ENCODE measurements at places on chromosomes 13 and 19.

DNA sequence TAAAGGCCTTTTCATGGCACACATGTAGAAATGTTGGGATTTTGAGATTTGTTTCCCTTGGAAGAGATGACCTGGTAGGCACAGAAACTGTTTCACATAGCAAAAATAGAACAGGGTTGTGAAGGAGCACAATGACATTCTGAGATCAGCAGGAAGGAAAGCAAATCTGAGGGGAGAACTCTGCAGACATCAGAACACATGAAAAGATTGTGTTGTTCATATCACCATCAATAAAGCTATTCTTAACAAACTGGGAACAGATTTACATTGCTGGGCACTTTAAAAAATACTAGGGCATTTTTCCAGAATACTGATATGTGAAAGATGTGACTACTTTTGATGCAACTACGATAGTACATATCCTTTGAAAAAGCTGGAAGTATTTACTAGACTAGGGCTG lies 481.7 kb downstream of the MYO16 start:
- DNase-seq = no peak

DNA sequence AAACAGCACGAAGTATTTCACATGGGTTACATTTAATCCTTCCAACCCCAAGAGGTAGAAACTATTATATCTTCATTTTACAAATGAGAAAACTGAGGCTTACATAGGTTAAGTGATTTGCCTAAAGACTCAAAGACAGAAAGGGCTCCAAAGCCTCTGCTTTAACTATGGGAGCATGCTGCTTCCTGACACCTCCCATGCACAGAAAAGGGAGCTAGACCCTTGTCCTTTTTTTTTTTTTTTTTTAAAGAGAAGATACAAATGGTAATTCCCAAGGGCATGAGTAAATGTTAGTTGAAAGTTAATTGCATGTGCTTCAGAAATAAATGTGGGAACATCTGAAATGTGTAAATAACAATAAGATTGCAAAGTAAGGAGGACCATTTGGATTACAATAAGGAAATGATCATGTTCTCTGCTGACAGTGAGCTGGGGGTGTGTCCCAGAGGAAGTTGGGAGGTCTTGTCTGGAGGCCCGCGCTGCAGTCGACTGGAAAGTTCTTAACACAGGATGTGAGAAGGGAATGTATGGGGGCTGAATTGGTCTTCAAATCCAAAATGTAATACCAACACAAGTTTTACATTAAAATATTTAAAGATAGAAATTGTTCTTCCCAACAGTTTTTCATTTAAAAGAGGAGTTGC lies 500.3 kb downstream of the KLF12 start:
- no peak for DNase-seq

DNA sequence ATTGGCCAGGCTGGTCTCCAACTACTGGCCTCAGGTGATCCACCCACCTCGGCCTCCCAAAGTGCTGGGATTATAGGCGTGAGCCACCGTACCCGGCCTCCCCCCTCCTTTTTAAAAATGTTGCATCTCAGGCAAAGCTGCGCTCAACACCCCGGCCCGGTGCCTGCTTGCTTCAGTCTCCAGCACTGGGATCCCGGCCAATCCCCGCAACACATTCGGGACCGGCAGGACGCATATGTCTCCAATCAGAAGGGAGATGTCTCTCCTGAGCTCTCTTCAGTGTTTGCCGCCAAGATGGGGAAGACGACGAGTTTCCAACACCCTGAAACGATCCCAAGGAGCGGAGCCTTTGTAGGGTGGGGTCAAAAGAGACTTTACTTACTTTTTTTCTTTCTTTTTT lies 16.1 kb downstream of the GNG7 start:
- no peak for DNase-seq

GRCh38 chr19:16293118-16294091 lies 31.2 kb upstream of the KLF2 start:
- no peak for DNase-seq

GRCh38 chr13:70844391-70845108 lies 736.3 kb upstream of the KLHL1 start:
- DNase-seq = no peak

- DNase-seq = no peak
Observed at GRCh38 chr19:13538601-13539253, 32.4 kb upstream of the CACNA1A start.

GRCh38 chr13:75437582-75438318 lies 44.2 kb downstream of the TBC1D4 start:
- no peak for DNase-seq

- no peak for DNase-seq
Observed at GRCh38 chr13:99758460-99759162, 213.0 kb downstream of the ZIC5 start.

- no peak for DNase-seq
Observed at GRCh38 chr13:33169273-33169980, 116.1 kb downstream of the STARD13 start.

- DNase-seq = no peak
Observed at GRCh38 chr19:31100981-31101380, 248.3 kb downstream of the TSHZ3 start.

DNA sequence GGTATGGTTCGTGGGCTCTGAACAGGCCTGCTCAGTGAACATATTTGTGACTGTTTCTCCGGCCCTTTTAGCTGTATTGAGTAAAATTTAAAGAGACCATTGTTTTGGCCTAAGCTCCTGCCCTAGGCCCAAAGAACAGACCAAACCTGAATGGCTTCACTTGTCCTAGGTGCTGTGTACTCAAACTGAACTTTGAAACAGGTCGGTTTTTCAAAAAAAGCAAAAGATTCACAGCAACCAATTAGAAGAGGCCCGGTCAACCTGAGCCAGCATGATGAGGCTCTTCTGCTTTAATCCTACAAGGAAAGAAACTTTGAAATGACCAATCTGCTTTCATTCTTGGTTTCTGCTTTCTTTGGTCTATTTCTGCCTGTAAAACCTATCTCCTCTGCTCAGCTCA lies 50.6 kb downstream of the USPL1 start:
- DNase-seq = no peak

DNA sequence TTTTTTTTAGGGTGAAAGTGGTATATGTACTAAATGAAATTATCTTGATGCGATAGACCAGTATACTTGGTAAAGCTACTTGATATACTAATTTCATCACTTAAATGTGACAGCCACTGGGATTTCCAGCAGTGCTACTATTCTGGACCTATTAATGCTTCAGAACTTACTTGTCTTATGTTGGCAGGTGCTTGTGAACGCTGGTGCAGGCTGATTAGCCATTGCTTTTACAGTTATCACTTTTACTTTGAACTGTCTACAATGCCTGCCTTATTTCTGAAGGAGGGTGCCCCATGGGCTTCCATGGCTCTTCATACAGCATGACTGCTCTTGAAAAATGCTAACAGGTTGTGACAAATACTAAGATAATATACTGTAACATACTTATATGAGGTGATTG lies 294.7 kb downstream of the GPC6 start:
- DNase-seq = no peak

- DNase-seq = no peak
Observed at GRCh38 chr13:50459046-50459445, 384.4 kb downstream of the DLEU7 start.

- DNase-seq = no peak
Observed at GRCh38 chr13:19861762-19862161, 1.7 kb downstream of the ZMYM5 start.

GRCh38 chr13:113616281-113616906 lies 31.8 kb downstream of the TFDP1 start:
- DNase-seq = no peak

DNA sequence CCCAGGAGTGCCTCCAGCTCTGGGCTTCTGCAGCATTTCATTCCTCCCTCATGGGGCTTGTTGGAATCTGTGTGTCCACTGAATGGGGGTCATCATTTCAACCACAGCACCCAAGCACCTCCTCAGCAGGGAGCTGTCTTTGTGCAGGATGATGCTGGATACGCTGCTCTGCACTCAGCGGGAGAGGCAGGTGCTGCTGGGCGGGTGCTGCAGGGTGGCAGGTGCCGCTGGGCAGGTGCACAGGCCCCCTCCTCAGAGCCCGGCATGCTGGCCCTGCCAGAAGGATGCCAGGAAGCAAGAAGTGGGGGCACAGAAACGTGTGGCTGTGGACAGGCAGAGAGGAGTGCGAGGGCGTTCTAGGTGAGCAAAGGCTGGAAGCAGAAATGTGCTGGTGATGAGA lies 121.8 kb upstream of the VSTM2B start:
- DNase-seq = peak; percentile 65

GRCh38 chr13:109642358-109642757 lies 144.0 kb downstream of the IRS2 start:
- no peak for DNase-seq

- DNase-seq = no peak
Observed at GRCh38 chr19:31350693-31351055, 1.4 kb upstream of the TSHZ3 start.

- no peak for DNase-seq
Observed at GRCh38 chr19:4399812-4400134, 574 bp downstream of the SH3GL1 start.

GRCh38 chr19:11649941-11650340 lies 52.7 kb downstream of the ZNF627 start:
- DNase-seq = no peak

- no peak for DNase-seq
Observed at GRCh38 chr13:47897411-47898050, 103.5 kb downstream of the SUCLA2 start.

DNA sequence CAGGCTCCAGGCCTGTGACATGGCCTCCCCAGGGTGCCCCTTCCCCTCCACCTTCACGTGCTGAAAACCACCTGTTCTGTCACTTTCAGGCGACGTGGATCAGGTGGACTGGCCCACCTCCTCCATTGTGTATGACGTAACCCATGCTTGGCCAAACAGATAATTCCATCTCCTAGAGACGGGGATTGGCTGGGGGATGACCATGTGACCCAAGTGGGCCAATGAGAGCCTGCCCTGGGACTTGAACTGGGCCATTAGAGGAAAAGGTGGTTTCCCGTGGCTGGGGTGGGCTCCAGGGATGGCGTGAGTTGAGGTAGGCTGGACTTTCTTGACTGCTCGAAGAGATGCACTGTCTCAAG lies 3.6 kb upstream of the ADAMTSL5 start:
- no peak for DNase-seq

- DNase-seq = no peak
Observed at GRCh38 chr13:110061270-110061669, 245.7 kb downstream of the COL4A1 start.

DNA sequence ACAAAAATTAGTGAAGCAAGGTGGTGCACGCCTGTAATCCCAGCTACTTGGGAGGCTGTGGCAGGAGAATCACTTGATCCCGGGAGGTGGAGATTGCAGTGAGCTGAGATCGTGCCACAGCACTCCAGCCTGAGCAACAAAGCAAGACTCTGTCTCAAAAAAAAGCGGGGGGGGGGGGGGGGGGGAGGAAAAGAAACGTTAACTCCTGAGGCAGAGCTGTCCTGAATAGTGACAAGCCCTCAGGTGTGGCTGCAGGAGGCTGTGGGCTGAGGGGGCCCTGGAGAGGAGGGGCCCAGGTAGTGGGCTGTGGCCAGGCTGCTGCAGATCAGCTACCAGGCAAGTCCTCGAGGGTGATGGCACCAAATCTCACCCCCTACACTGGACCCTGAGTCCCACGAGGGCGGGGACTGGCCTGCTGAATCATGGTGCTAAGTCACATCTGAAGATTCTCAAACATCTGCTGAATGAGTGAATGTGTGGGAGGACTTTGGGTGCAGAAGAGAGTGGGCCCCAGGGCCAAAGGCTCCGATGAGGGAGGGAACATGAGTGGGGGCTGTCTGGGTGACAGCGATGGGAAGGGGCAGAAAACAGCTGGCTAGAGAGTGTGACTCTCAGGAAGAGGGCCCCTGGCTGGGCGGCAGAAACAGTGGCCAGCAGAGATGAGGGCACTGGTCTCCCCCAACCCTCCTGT lies 24.6 kb upstream of the ATP1A3 start:
- DNase-seq = no peak

- no peak for DNase-seq
Observed at GRCh38 chr13:113612607-113613006, 28.1 kb downstream of the TFDP1 start.

GRCh38 chr13:98440390-98441055 lies 136.4 kb downstream of the STK24 start:
- DNase-seq = no peak

GRCh38 chr13:78595495-78596398 lies 7.6 kb downstream of the POU4F1 start:
- DNase-seq = no peak

GRCh38 chr13:20772401-20773131 lies 1.2 kb downstream of the EEF1AKMT1 start:
- no peak for DNase-seq

- no peak for DNase-seq
Observed at GRCh38 chr13:106299621-106300020, 235.8 kb downstream of the EFNB2 start.

GRCh38 chr13:51348069-51348967 lies 8.8 kb downstream of the SERPINE3 start:
- no peak for DNase-seq

DNA sequence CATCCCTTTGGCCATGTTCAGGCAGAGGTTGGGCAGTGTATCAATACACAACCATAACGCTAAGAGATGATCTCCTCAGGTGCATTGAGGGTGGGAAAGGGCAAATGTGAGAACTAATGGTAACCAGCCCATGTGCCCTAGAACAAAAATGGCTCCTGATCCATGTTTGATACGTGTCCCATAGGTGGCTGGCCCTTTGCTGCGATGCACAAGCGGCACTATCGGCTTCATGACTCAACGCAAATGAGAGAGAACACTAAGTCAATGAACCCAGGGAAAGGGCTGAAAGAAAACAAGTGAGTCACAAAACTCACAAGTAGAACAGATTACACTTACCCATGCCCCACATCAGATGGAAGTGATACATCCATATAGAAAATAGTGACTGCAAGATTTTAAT lies 201.7 kb downstream of the ABCC4 start:
- no peak for DNase-seq

DNA sequence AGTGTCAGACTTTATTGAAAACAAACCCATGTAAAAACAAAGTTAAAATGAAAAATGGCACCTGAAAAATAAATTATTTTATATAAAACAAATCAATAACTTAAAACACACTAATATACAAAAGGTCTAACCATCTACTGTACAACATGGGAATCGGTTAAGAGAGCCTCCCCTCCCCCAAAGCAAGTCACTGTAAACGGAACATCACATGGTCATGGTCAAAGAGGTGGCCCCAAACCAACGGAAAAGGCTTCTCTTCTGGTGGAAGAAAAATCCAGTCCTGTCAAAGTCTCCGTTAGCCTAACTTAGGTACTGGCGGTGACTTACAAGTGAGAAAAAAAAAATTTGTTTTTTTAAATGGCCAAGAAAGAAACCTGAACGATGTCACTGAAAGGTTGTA lies 15.7 kb upstream of the TIMM44 start:
- DNase-seq = no peak

DNA sequence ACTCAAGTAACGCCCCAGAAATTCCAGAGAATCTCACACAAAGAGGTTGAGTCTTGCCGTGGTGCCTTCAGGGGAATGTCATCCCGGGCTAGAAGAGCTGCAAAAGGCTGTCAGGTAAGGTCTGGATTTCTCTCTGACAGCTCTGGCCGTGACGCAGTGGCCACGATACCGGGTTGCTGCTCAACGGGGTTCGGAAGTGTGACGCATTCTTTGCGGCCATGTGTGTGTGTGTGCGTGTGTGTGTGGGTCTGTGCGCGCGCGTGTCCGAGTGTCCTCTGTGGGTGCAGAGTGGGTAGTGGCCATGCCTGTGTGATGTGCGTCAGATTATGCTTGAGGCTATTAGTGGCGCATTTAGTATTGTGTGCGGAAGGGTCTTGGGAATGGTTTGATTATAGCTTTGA lies 306 bp downstream of the ZNF540 start:
- no peak for DNase-seq

GRCh38 chr19:37353968-37354367 lies 16.9 kb upstream of the ZNF527 start:
- DNase-seq = no peak

GRCh38 chr19:40567040-40567749 lies 9.5 kb upstream of the SHKBP1 start:
- DNase-seq = no peak

- no peak for DNase-seq
Observed at GRCh38 chr19:34172661-34173192, 423 bp downstream of the LSM14A start.

Data from NCI-H1417 treated with DMSO at 0.1 percent for 48 hours (cell line).